ENCODE measurements at places on chromosomes 11 and 22.

DNA sequence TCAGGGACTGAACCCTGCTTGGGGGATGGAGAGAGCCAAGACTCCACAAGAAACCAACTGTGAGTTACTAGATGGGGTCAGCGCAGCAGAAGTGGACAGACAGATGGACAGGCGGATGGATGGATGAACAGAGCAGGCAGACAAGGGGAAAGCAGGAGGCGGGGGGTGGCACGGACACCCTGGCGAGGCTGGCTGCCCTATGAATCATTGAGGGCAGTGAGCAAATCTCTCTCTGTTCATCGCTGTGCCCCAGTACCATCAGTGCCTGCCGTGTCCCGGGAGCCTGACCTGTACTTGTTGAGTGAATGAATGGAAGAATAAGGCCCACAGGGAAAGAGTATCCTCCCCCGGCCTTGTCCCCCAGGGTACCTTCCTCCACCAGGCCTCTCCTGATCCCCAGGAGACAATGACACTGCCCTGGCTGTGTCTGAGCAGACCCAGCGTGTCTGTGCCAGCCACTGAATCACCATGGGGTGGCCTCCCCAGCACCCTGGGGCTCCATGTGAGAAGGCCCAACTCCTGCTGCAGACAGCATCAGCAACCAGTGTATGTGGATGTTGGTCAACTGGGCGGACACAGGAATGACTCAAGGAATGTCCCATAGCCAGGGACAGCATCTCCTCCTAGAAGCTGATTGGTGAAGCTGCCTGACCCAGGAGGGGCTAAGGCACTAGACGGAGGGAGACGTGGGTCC lies 5.1 kb upstream of the KLHL35 start:
- DNase-seq = no peak

- DNase-seq = no peak
These were observed 193.0 kb downstream of the MSANTD4 start for GRCh38 chr11:105829084-105829483.

GRCh38 chr11:127574478-127574877 lies 573.9 kb upstream of the KIRREL3 start:
- DNase-seq = no peak

DNA sequence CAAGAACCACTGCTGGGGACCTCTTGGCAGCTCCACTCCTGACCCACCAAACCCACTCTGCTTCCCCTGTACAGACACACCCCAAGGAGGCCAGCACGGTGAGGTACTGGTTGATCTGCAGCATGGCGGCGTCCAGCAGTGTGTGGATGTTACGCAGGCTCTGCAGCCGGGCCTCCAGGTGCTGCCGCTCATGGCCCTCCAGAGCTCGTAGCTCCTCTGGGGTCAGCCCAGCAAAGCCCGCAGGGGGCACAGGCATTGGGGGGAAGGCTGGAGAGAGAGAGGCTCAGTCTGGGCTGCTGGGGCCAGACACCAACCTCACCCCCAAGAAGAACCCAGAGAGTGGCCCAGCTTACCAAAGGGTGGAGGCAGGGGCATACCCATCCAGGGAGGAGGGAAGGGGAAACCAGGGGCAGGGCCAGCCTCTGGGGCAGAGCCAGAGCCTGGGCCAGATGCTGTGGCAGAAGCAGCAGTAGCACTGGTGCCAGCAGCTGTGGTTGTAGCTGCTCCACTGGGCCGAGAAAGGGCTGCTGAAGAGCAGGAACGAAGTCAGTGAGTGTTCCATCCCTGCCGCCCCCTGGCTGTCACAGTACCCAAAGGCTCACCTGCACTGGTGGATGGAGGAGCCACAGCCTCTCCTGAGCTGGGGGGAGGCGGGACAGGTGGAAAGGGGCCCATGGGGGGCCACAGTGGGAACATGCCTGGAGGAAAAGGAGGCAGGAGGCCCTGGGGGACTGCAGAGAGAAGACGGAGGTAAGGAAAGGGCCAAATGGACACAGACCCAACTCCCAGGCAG lies 4.5 kb downstream of the SYVN1 start:
- no peak for DNase-seq

GRCh38 chr11:74490941-74491340 lies 2.6 kb downstream of the LIPT2 start:
- DNase-seq = no peak

- DNase-seq = no peak
These were observed 12.4 kb upstream of the DSCAML1 start for GRCh38 chr11:117809236-117810055.

GRCh38 chr11:20688761-20689160 lies 19.4 kb downstream of the NELL1 start:
- no peak for DNase-seq

GRCh38 chr11:67111261-67111660 lies 7.8 kb upstream of the KDM2A start:
- no peak for DNase-seq

DNA sequence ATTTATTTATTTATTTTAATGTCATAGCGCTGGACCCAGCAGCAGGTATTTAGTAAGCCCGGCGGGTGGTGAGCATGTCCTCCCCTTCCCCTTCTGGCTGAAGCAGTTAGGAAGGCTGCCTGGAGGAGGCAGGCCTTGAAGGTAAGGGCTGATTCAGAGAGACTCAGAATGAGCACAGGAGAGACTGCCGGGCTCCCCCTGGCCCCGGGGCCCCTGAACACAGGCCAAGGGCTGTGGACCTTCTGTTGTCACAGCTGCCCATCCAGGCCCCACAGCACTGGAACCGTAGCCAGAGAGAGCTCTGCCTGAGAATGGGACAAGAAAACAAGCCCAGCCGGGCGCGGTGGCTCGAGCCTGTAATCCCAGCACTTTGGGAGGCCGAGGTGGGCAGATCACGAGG lies 52.8 kb downstream of the KCNJ4 start:
- no peak for DNase-seq

DNA sequence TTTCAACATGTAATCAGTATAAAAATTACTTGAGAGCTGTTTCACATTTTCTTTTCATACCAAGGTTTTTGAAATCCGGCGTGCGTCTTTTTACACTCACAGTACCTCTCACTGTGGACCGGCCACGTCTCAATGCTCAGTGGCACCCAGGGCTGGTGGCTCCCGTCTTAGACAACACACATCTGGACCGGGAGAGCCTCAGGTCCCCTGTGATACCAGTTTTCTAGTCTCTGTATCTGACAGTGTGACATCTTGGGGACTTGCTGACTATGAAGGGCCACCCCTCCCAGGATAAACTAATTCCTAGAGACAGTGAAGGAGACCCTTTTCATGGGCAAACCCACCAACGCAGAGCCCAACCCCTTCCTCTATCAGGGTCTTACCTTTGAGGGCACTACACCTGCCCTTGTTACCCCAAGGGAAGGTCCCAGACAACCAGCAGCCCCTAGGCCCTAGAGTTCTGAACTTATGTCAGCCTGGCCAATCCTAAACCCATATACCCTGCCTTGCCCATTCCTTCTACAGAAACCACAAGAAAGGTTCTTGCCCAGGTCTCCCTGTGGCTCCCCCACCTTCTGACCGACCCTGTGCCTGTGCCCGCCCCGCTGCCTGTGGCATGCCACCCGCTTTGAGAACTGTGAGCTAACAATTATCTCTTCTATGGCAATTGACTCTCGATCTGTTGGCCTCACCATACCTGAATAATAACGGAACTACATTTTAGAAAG lies 6.1 kb upstream of the ASCL2 start:
- no peak for DNase-seq

DNA sequence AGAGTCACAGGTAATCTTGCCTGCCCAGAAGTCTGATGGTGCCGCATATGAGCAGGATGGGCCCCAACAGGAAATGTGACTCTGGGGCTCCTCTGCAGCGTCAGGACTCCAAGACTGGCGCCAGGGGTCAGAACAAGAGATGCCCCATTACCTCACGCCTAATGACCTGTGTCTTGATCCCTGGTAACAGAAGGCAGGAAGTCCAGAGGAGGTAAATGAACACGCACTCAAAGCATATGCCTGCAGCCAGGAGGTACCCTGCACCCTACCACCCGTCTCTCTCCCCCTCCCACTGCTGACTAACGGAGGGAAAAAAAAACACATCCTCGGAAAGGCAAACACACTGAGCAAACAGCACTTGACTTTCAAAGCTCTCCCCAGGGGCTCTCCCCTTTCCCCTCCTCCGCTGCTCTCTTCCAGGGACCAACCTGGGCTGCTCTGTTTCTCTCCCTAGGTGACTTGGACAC lies 37.3 kb downstream of the ABCC8 start:
- no peak for DNase-seq

DNA sequence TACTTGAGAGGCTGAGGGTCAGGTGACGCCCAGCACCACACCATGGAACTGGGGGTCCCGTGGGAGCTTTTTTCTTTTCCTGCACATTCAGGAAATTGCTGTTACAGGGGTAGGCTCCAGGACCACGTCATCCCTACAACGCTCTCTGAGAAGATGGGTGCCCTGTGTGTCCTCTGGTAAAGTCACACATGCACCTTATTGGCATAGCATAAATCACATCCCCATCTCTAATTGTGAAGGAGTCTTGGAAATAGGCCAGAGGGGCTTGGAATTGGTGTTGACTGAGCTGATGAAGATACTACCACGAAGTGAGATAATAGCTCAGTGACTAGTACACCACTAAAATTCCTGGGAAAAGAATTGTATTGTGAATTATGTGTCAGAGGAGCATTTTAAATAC lies 57.6 kb downstream of the TNRC6B start:
- no peak for DNase-seq

DNA sequence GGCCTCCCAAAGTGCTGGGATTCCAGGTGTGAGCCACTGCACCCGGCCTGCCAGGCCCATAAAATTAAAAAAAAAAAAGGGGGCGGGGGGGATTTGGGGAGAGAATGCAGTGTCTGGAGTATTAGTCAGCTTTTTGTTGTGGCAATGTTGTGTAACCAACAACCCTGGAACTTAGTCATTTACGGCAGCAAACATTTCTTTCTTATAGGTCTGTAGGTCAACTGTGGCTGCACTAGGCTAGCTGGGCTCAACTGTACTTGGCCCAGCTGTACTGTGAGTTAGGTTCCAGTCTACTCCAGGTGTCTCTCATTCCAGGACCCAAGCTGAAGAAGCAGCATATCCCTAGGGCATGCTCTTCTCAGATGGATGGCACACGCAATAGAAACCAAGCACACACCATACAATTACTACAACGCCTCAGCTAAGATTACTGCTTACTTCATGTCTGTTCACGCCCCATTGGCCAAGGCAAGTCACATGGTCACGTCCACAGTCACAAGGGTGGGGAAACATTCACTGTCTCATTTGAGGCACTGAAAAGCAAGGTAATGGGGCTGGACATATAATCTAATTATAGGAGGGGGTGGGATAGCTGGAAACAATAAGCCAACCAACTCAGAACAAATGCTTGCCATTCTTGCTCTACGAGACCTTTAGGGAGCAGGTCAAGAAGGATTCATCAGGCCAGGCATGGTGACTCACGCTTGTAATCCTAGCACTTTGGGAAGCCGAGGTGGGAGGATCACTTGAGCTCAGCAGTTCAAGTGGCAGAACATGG lies 10.4 kb upstream of the SPINDOC start:
- no peak for DNase-seq

- DNase-seq = no peak
These were observed 152.2 kb downstream of the SPATA19 start for GRCh38 chr11:133693110-133693509.

GRCh38 chr22:36334081-36334820 lies 53.5 kb downstream of the MYH9 start:
- no peak for DNase-seq

DNA sequence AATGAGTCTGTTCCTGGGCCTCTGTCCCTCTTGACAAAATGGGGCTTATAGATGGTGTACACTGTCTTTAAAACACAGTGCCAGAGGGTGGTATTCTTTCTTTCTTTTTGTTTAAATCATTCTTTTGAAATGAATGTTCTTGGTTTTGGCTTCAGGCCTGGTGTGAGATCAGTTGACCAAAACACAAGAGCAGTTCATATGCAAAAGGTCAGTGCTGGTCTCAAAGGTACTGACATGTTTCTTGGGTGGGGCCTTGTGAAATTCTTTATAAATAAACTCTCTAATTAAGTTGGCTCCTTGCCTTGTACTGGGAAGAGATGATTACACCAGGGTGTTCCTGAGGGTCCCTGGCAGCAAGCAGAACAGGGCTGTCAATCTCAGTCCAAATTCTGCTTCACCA lies 110.0 kb downstream of the FBXO7 start:
- DNase-seq = no peak

GRCh38 chr11:134566311-134566710 lies 154.3 kb upstream of the B3GAT1 start:
- no peak for DNase-seq

DNA sequence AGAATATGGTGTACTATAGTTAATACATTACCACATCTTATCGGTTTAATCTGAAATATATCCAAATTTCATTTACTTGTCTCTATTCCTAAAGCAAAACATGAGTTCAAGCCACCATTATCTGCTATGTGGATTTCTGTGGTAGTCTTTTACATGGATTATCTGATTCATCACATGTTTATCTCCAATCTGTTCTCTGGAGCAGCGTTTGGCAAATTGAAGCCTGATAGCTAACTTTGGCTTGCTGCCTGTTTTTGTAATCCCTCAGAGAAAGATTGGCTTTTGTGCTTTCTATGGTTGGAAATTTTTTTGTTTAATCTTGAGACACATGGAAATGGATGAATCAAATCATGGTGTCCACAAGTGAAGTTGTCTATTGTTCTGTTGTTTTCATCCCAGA lies 274.3 kb downstream of the JRKL start:
- no peak for DNase-seq

- peak; percentile 60 for DNase-seq
These were observed 43.2 kb downstream of the NEU3 start for GRCh38 chr11:75031771-75032549.

DNA sequence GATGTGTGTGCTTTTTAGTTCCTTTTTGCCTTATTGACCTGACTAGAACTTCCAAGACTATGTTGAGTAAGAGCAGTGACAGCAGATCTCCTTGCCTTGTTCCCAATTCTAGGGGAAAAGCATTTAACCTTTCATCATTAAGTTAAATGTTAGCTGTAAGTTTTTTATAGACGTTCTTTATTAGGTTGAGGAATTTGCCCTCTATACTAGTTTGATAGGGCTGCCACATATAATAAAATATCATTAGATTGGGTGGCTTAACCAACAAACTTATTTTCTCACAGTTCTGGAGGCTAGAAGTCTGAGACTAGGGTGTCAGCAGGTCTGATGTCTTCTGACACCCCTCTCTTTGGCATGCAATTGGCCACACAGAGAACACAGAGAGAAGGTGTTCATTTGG lies 32.6 kb upstream of the B3GNT6 start:
- no peak for DNase-seq

DNA sequence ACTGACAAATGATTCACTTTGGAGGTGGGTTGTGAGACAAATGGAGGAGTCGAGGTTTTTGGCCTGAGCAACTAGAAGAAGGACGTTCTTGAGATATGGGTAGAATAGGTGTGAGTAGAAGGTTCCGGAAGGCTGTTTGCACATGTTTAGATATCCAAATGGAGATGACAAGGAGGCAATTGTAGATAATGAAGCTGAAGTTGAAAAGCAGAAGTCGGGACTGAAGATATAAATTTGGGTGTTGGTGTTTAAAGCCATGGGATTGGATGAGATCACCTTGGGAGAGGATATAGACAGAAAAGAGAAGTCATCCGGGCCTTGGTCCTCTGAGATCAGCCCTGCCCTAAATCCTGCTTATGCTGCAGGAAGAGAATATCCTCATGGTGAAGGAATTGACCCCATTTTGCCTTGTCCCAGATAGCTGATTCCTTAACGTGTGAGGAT lies 75.5 kb upstream of the CD44 start:
- DNase-seq = no peak

Data from stimulated activated CD4-positive, alpha-beta T cell treated with anti-CD3 and anti-CD28 coated beads, Interleukin-1b, Interleukin-23, amount 100 ng/mL, for 4 hours (primary cell).